Activated T-helper 17 cell treated with anti-CD3 and anti-CD28 coated beads, Interleukin-2, amount 50 U/mL, for 72 hours (primary cell): ENCODE measurements at places on chromosomes 2 and 18. TPM values are rescaled to one million over a fixed set of nuclear protein-coding genes. Genes with fewer than 3 reads are reported as not detected.

DNA sequence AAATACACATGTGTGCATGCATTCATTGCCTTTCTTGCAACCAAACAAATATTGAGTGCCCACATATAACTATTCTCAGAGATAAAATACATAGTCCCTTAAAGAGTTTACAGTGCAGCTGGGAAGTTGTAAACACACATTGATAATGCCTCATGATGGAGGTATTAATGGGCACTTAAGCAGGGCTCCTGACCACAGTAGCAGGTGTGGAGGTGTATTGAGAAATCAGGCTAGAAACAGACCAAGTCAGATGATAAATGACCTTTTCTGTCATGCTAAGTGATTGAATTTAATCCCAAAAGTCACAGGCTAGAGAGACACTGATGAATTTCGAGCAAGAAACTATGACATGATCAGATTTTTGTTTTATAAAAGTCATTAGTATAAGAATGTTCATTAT, 157.7 kb downstream of the ZNF385B start:
- no peaks in the 10 kb centered on the region for H3K36me3 ChIP-seq
- no peaks in the 10 kb centered on the region for H3K4me1 ChIP-seq
- H3K4me3 ChIP-seq: no peak overlapping the region
- H3K27me3 ChIP-seq: no peaks in the 10 kb centered on the region
- no peak overlapping the region for H3K27ac ChIP-seq
- ATAC-seq: no peak

GRCh38 chr2:33782395-33783230, 183.5 kb upstream of the FAM98A start:
- no peaks in the 10 kb centered on the region for H3K36me3 ChIP-seq
- no peak for ATAC-seq
- no peak overlapping the region for H3K27ac ChIP-seq
- H3K4me3 ChIP-seq: no peak overlapping the region
- no peaks in the 10 kb centered on the region for H3K4me1 ChIP-seq

DNA sequence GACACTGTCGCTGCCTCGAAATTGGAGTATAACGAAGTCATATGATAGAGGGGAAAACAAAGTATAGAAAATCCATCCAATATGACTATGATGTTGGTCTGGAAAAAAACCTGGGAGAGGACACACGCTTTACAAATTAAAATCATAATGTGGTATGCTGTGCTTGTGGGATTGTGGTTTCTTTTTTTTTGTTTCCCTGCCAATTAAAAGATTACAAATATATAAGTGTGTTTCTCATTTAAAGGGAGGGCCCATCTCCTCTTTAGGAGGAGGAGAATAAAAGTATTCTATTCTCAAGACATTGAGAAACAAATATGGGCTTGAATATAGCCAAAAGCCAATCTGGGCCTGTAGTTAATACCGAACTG, 86.6 kb downstream of the EPHA4 start:
- peaks cover 10% of the 10 kb centered on the region for H3K36me3 ChIP-seq
- no peaks in the 10 kb centered on the region for H3K27me3 ChIP-seq
- no peak for ATAC-seq
- peaks cover 5% of the 10 kb centered on the region for H3K4me1 ChIP-seq
- no peak overlapping the region for H3K27ac ChIP-seq
- H3K4me3 ChIP-seq: no peak overlapping the region

DNA sequence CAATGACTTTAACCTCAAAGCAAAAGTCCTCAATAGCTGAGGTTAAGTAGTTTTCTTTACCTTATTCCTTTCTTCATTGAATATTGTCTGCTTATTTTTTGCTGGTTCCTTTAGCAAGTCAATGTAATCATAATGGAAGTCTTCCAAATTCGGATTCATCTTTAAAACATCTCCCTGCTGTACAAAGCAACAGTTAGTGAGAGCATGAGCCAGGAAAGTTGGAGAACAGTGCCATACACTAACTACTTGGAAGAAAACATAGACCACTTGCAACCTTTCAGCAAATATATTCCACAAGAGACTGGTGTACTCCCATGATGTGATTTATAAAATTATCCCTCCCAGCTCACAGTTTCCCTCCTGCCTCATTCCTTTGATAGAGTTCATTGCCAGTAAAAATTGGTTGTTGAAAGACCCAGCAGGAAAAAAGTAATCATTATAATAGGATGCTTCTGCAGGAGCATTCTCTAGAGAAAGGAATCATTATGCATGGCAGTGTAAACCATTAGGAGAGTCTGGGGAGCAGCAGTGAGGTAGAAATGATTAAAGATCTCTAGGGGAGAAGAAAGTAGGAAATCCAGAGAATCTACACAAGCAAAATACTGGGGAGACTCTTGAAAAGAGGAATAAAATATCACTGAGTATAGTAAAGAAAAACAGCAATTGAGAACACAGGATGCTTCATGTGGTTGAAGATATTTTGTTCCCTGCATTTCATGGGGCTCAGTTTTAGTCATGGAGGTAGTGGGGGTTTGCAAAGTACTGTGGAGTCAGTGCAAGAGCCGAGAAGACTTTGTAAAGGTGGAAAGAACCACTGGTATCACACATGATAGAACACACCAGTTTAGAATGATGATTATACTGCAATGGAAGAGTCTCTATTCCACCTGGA, 38.6 kb upstream of the TTN start:
- no peak overlapping the region for H3K4me3 ChIP-seq
- H3K27me3 ChIP-seq: peaks cover 4% of the 10 kb centered on the region
- no peaks in the 10 kb centered on the region for H3K36me3 ChIP-seq
- H3K27ac ChIP-seq: no peak overlapping the region
- H3K4me1 ChIP-seq: no peaks in the 10 kb centered on the region
- ATAC-seq: no peak

DNA sequence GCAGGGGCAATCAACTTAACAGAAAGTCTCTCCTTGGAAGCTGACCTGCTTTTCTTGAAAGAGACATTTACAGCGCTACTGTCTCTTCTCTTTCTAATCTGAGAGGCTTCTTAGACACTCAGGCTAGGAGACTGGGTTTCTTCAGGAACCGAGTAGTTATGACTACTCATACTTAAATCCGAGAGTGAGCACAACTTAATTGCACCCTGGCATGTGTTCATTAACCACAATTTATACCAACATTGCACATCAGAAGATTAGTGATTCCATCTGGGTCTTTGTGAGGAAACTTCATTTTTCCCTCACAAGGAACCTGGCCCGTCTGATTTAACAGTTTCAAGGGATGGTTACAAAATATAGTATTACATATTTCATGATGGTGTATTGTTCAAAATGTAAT, 176.9 kb downstream of the UBE2E3 start:
- peaks cover 4% of the 10 kb centered on the region for H3K4me1 ChIP-seq
- no peaks in the 10 kb centered on the region for H3K27me3 ChIP-seq
- no peak overlapping the region for H3K4me3 ChIP-seq

DNA sequence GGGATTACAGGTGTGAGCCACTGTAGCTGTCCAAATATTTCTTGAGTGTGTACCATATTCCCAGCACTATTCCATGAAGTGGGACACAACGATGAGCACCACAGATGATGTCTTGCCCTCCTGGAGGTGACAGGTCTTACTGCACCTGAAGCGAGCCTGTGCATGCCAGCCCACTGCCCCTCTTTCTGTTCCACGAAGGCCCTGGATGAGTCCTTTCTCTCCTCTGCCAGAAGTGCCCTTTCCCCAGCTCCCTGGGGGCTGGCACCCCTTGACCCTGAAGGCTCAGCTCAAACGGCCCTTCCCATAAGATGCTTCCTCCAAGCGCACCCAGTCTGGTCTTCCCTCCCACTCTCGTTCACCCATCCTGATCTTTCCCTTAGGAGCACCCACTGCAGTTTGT, 5.5 kb downstream of the ATP6V1B1 start:
- H3K36me3 ChIP-seq: no peaks in the 10 kb centered on the region
- no peak overlapping the region for H3K4me3 ChIP-seq
- H3K27ac ChIP-seq: no peak overlapping the region
- H3K27me3 ChIP-seq: peaks cover 13% of the 10 kb centered on the region
- no peak for ATAC-seq

GRCh38 chr18:71433373-71433772, 1110.8 kb downstream of the CBLN2 start:
- H3K36me3 ChIP-seq: no peaks in the 10 kb centered on the region
- no peak for ATAC-seq
- H3K4me1 ChIP-seq: no peaks in the 10 kb centered on the region

DNA sequence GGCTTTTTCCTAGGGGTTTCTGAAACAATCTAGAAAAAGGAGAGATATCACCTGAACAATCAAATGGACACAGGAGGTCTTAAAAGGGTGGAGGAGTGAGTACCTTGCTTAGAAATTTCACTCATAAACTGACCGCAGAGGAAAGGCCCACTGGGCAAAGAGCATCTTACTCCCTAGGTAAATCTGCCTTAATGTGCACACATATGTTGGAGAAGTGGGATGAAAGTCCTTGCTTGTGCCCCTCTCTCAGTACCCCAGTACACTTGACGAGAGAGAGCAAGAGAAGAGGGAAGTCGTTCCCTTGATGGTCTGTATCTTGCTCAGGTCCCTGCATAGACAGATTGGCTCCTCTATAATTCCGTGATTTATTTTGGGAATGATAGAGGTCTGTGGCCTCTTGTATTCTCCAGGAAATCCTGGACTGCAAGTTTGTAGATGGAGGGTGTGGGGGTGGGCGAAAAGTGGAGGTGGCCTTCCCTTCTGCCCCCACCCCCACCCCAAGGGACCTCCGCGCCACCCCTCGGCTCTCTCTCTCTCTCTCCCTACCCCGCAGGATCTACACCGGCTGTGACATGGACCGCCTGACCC, 6.8 kb downstream of the TBR1 start:
- no peak for ATAC-seq
- H3K27ac ChIP-seq: no peak overlapping the region
- H3K4me3 ChIP-seq: peak overlapping the region; percentile 43
- H3K36me3 ChIP-seq: peaks cover 15% of the 10 kb centered on the region

GRCh38 chr2:213162516-213163118, 11.2 kb upstream of the IKZF2 start:
- no peaks in the 10 kb centered on the region for H3K4me1 ChIP-seq
- no peak overlapping the region for H3K27ac ChIP-seq
- no peaks in the 10 kb centered on the region for H3K36me3 ChIP-seq
- H3K27me3 ChIP-seq: no peaks in the 10 kb centered on the region

DNA sequence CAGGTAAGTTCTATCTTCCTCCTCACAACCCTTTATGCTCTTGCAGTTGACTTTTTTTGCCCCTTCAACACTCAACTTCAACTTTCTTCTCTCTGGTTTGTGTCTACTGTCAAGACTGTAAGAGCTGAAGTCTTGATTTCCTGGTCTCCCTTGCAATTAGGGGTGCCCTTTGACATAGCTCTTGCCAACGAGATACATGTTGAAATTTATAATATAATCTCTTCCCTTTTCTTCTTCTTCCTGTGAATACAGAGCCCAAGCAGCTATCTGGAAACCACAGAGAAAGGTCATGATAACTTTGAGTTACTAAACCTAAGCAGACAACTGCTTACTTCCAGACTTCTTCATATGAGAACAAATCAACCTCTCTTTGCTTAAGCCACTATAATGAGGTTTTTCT, 163.5 kb downstream of the MC4R start:
- H3K4me1 ChIP-seq: no peaks in the 10 kb centered on the region
- H3K4me3 ChIP-seq: no peak overlapping the region
- H3K27me3 ChIP-seq: no peaks in the 10 kb centered on the region
- ATAC-seq: no peak
- H3K27ac ChIP-seq: no peak overlapping the region

DNA sequence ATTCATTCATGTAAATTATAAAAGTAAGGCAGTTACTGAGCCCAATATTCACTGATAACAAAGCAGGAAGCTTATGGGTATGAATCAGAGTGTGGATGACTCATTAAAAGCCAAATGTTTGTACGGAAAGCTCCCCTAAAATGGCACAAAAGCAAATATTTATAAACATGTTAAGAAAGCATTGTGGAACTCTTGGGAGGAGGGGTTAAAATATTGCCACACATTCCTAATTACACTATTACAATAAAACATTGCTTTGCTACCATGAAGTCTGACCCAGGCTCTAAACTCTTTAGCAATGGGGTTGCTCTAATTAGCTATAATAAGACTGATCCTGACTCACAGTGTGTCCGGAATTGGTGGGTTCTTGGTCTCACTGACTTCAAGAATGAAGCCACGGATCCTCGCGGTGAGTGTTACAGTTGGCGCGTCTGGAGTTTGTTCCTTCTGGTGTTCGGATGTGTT, 110.9 kb downstream of the NAB1 start:
- H3K27me3 ChIP-seq: no peaks in the 10 kb centered on the region
- peaks cover 19% of the 10 kb centered on the region for H3K4me1 ChIP-seq
- peak; percentile 59 for ATAC-seq
- H3K4me3 ChIP-seq: peak overlapping the region; percentile 70
- peak overlapping the region; percentile 76 for H3K27ac ChIP-seq
- no peaks in the 10 kb centered on the region for H3K36me3 ChIP-seq

GRCh38 chr2:240465765-240466578, 30.5 kb downstream of the GPC1 start:
- no peak for ATAC-seq
- H3K27ac ChIP-seq: no peak overlapping the region
- H3K4me3 ChIP-seq: no peak overlapping the region
- no peaks in the 10 kb centered on the region for H3K36me3 ChIP-seq
- peaks cover 5% of the 10 kb centered on the region for H3K4me1 ChIP-seq
- no peaks in the 10 kb centered on the region for H3K27me3 ChIP-seq

DNA sequence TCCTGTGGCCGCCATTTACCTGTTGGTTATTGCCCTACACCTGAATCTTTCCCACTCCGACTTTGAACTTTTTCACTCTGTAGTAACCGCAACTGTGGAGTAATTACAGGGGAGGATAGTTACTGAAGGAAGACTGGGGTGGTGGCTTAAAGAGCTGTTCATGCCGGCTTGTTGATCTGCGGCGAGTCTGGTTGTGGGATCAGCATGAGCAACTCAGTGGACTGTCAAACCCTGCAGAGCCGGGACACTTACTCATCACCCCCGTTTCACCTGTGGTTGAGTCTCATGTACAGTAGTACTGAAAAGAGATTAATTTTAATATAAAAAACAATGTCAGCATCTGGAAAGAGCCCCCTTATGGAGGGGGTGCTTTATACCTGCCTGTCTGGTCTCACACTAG, 2.1 kb downstream of the ASB1 start:
- ATAC-seq: no peak
- no peaks in the 10 kb centered on the region for H3K27me3 ChIP-seq
- no peak overlapping the region for H3K27ac ChIP-seq
- H3K36me3 ChIP-seq: peaks cover 47% of the 10 kb centered on the region
- peaks cover 18% of the 10 kb centered on the region for H3K4me1 ChIP-seq

DNA sequence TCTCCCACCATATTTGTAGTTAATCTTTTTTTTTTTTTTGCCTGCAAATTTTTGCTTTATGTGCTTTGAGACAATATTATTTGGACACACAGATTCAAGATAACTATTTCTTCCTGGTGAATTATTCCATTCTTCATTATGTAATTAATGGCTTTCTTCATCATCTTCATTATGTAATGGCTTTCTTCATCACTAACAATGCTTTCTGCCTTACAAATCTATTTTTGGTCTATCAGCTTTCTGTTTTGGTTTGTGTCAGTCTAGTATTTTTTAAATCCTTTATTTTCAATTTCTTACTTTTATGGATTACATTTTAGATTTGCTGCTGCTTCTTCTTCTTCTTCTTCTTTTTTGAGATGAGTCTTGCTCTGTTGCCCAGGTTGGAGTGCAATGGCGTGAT, 60.5 kb downstream of the MSH6 start:
- H3K4me3 ChIP-seq: no peak overlapping the region
- H3K36me3 ChIP-seq: peaks cover 46% of the 10 kb centered on the region
- H3K27ac ChIP-seq: peak overlapping the region; percentile 66
- peaks cover 11% of the 10 kb centered on the region for H3K4me1 ChIP-seq
- H3K27me3 ChIP-seq: no peaks in the 10 kb centered on the region

GRCh38 chr2:38230756-38231155, 146.3 kb downstream of the ATL2 start:
- no peaks in the 10 kb centered on the region for H3K4me1 ChIP-seq
- no peak overlapping the region for H3K4me3 ChIP-seq
- no peak overlapping the region for H3K27ac ChIP-seq
- H3K27me3 ChIP-seq: peaks cover 26% of the 10 kb centered on the region

Gene SP140L
- 45.1 TPM for total RNA-seq

Gene IL36A
- total RNA-seq: not detected

Gene CACNB4
- 0.32 TPM for total RNA-seq

Gene ABHD1
- 0.40 TPM for total RNA-seq

Gene FEV
- total RNA-seq: not detected
